ENCODE measurements at places on chromosomes 6 and 20. TPM values are rescaled to one million over a fixed set of nuclear protein-coding genes. Genes with fewer than 3 reads are reported as not detected.

Gene GNAS-AS1
- 0.64 TPM for total RNA-seq

Gene FAM209B
- total RNA-seq, result 0.44 TPM

Gene TULP1
- total RNA-seq, result not detected

Gene FAM184A
- 0.76 TPM for total RNA-seq

Gene CFB
- 36.1 TPM for total RNA-seq

Gene RAD21L1
- total RNA-seq, result not detected

Gene WASF1
- total RNA-seq, result 6.0 TPM

Gene MRPS18B
- total RNA-seq, result 48.2 TPM

Gene MEP1A
- total RNA-seq, result not detected

Gene PEDS1
- total RNA-seq, result 27.0 TPM

Gene MCM8
- total RNA-seq, result 5.7 TPM

Gene PAX1
- total RNA-seq, result not detected

Gene RFX6
- not detected for total RNA-seq

Gene PKHD1
- total RNA-seq, result 0.04 TPM

Gene CASS4
- total RNA-seq, result 0.28 TPM

Gene SLX4IP
- total RNA-seq, result 5.3 TPM

Gene HLA-DRB5
- not detected for total RNA-seq

Gene SIRT5
- total RNA-seq, result 7.2 TPM

Gene MEI4
- total RNA-seq, result not detected

Gene CST4
- total RNA-seq, result not detected

Gene EDN3
- total RNA-seq, result 5.9 TPM

Gene STX7
- total RNA-seq, result 38.3 TPM

Gene BPIFB1
- 8.3 TPM for total RNA-seq

Gene ADGRF5
- total RNA-seq, result 2.5 TPM

Gene ARG1
- total RNA-seq, result not detected

Gene SLC52A3
- 6.7 TPM for total RNA-seq

Gene POU5F1
- 0.40 TPM for total RNA-seq

Gene MYL9
- 28.8 TPM for total RNA-seq

Gene ATP9A
- total RNA-seq, result 29.3 TPM

Gene SRXN1
- total RNA-seq, result 34.7 TPM

Gene DHX16
- 17.8 TPM for total RNA-seq

Gene ADGB
- total RNA-seq, result not detected

Gene MAP7
- 29.9 TPM for total RNA-seq

Gene VGLL2
- not detected for total RNA-seq

Gene SLC22A7
- total RNA-seq, result not detected

Gene CDSN
- total RNA-seq, result 0.08 TPM

All from esophagus mucosa (tissue), 1 donor.